ENCODE measurements at places on chromosomes 3 and 15.

DNA sequence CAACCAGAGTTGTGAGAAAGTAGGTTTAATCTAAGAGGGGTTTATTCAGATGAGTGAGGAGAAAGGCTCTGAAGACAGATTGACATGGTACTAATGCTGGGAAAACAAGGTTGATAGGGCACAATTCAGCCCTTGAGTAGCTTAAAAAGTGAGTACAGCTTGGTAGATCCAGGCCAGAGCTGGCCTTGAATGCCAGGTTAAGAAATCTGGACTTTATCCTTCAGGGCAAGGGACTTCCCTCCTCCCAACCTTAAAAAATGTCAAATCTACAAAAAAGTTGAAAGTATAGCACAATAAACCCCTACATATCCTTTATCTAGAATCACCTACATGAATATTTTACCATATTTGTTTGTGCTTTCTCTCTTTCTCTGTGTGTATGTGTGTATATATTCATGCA, 7.9 kb downstream of the TM4SF18 start:
- no peak for DNase-seq

DNA sequence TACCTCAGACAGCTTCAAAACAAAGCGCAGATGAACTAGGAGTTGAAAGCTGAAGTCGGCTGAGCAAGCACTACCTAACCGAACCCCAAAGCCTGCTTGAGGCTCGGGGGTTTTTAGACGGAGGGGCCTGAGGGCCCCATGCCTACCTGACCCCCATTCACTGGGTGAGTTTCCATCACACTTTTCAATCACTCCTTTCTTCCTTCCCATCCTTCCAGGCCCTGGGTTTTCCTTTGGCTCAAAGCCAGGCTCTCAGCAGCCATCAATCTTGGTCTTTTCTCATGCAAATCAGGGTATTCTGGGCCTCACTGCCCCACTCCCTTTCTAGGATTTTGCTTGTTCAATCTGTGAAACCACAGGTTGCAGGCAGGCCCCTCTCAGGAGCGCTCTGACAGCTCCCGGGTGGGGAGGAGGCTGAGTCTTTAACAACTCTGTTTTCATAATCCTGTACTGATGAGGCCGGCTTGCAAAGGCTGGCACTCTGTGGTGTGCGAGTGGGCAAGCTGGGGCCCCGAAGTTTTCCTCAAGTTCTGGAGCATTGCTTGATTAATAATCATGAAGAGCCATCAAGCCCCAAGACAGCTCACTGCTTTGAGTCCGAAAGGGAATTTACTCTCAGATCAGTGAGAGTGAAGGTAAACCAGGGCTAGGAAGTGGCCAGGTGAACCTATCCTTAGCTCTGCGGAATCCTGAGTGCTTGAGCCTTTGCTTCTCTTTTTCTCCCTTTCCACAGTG, 97.6 kb downstream of the FRMD4B start:
- no peak for DNase-seq

GRCh38 chr3:55246033-55246432, 241.1 kb downstream of the WNT5A start:
- DNase-seq = no peak

DNA sequence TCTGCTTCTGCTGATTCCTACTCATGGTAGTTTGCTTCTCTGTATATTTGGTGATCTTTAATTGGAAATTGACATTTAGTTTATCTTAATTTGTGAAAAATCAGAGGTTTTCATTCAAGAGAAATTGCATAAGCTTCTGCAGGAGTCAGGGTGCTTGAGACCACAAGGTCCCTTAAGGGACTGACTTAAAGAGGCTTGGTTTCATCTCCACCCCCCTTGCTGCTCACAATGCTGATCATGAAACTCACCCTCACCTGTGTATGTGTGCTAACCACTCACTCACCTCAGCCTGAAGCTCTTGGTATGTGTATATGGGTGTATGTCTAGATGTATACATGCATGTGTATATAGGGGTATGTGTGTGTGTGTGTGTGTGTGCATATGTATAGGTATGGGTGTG, 11.4 kb downstream of the PGPEP1L start:
- no peak for DNase-seq

GRCh38 chr3:20511863-20512505, 326.0 kb upstream of the SGO1 start:
- DNase-seq = no peak

DNA sequence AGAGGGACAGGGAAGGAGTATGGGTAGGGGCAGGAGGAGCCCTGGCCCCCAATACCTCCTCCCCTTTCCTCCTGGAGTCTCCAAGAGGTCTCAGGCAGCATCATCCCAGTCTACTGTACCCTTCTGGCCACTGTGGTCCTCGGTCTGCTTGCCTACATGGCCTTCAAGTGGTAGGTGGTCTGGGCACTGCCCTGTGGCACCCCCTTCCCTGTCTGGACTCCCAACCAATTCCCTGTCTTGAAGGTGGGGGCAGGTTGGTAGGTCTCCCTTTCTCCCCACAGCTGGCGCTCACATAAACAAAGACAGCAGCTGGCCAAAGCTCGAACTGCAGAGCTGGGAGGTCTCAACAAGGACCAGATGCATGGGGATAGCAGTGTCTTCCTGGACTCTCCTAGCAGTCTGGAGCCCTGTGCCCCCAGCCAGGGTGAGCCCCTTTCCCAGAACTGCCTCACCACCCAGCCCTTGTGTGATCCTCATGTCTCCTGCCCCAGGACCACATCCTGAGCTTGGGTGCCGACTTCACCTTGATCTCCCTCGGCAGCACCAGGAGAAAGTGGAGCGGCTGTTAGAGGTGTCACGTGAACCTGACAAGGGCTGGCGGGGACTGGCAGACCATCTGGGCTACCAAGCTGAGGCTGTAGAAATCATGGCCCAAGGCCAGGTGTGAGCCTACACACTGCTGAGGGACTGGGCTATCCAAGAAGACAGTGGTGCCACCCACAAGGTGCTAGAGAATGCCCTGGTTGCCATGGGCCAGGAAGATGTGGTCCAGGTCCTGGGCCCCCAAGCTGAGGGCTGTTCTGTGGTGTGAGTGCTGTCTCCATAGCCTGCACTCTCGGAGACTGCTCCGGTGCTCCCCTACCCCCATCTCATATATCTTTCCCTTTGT, 33.1 kb downstream of the NBEAL2 start:
- DNase-seq = no peak

- DNase-seq = no peak
Observed at GRCh38 chr3:44415421-44415820, 62.0 kb downstream of the ZNF445 start.

DNA sequence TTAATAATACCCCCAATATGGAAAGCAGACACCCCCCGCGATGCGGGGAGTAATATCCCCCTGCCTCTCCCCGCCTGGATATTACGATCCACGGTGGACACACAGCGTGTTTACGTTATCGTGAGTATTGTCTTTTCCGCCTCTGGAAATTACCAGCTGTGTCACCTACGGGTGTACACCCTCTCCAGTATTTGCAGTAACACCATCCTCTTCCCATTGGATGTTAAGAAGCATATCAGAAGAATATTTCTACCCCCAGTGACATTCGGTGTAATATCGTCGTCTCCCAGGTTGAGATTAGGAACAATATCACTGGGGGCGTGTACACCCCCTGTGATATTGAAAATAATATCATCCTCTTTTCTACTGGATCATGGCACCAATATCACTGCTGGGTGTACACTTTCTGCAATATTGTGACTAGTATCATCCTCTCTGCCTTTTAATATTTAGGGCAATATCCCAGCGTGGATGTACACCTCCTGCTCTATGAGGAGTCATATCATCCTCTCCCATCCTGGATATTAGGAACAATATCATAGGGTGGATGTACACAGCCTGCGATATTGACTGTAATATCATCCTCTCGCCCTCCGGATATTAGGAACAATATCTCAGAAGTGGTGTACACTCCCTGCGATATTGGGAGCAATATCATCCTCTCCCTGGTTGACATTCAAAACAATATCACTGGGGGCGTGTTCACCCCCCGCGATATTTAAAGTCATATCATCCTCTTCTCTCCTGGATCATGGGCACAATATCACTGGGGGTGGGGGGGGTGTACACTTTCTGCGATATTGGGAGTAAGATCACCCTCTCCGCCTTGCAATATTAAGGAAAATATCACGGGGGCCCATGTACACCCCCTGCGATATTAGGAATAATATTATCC, 20.3 kb upstream of the BMF start:
- DNase-seq = no peak

DNA sequence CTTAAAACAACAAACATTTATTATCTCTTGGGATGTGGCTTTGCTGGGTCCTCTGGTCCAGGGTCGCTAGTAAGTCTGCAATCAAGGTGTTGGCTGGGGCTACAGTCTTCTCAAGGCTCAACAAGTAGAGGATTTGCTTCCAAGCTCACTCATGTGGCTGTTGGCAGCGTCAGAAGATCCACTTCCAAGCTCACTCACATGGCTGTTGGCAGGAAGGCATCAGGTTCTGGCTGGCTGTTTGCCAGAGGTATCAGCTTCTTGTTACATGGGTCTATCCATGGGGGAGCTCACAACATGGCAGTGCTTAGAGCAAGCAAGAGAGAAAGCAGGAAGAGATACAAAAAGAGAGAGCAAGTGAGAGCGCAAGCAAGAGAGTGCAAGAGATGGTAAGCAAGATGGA, 15.0 kb upstream of the BNC1 start:
- DNase-seq = no peak

GRCh38 chr3:110664148-110664547, 407.5 kb upstream of the NECTIN3 start:
- no peak for DNase-seq

- DNase-seq = no peak
Observed at GRCh38 chr3:46916799-46917198, 39.3 kb downstream of the PTH1R start.

- DNase-seq = no peak
Observed at GRCh38 chr15:37793851-37794250, 140.6 kb upstream of the TMCO5A start.

DNA sequence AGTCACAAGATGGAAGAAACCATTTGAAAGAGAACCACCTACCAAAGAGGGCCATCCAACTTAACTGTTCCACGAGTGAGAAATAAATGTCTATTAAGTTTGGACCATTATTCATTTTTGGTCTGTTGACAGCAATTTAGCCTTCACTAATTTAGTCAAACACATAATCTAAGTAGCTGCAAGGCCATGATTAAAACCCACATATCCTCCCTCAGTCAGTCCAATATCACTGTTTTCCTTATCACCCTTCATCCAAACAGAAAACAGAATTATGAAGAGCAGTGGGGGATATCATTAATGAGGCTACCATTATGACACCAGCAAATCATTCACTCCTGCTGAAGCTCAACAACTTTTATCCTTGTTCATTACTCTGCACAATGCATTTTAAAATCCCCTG, 52.0 kb downstream of the PIK3CB start:
- no peak for DNase-seq

All from hematopoietic multipotent progenitor cell treated with erythropoietin and hydrocortisone succinate and interleukin-3 and kit ligand, for 15 days (in vitro differentiated cells).